Colonic mucosa (tissue), 4 donors: ENCODE measurements at places on chromosomes 5 and 9. TPM values are rescaled to one million over a fixed set of nuclear protein-coding genes. Genes with fewer than 3 reads are reported as not detected.

DNA sequence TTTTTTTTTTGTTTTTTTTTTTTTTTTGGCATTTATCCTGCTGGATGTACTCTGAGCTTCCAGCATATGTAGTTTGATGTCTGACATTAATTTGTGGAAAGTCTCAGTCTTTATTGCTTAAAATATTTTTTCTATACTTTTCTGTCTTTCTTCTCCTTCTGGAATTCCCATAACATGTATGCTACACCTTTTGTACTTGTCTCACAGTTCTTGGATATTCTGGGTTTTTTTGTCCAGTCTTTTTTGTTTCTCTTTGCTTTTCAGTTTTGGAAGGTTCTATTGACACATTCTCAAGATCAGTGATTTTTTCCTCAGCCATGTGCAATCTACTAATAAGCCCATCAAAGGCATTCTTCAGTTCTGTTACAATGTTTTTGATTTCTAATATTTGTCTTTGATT is 19.4 kb upstream of the RFK start:
- no peak for DNase-seq
- no peaks in the 10 kb centered on the region for H3K36me3 ChIP-seq
- H3K27ac ChIP-seq: no peak overlapping the region
- H3K4me3 ChIP-seq: no peak overlapping the region

- H3K27me3 ChIP-seq: no peaks in the 10 kb centered on the region
- no peak for DNase-seq
- H3K36me3 ChIP-seq: no peaks in the 10 kb centered on the region
Observed at GRCh38 chr5:141692533-141692888, 10.5 kb upstream of the ARAP3 start.

- H3K4me1 ChIP-seq: no peaks in the 10 kb centered on the region
- H3K27ac ChIP-seq: no peak overlapping the region
- H3K27me3 ChIP-seq: no peaks in the 10 kb centered on the region
Observed at GRCh38 chr5:60458666-60459065, 241.3 kb downstream of the DEPDC1B start.

DNA sequence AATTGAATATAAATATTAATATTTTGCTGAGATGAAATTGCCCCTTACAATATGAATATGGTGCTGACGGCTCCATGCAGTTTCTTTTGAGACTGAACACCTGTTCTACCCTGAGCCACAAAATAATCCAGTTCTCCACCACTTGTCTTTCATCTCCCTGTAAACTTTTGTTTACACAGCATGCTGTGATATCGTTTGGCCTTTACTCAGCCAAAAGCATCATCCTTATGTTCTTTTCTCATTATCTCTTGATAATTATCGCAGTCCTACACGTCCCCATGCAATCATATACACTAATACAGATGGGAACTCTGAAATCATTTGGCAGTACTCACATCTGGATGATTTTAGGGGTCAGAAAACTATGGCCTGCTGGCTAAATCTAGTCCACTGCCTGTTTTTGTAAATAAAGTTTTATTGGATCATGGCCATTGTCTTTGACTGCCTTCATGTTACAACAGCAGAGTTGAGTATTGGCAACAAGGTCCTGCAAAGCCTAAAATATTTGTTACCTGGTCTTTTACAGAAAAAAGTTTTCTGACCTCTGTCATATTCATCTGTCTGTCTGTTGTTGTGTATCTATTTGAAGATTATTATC is 53.3 kb downstream of the AOPEP start:
- no peak for DNase-seq
- no peaks in the 10 kb centered on the region for H3K36me3 ChIP-seq
- H3K4me1 ChIP-seq: no peaks in the 10 kb centered on the region
- no peaks in the 10 kb centered on the region for H3K27me3 ChIP-seq
- no peak overlapping the region for H3K4me3 ChIP-seq

The NIPAL4 gene
- 1.4 TPM for total RNA-seq

DNA sequence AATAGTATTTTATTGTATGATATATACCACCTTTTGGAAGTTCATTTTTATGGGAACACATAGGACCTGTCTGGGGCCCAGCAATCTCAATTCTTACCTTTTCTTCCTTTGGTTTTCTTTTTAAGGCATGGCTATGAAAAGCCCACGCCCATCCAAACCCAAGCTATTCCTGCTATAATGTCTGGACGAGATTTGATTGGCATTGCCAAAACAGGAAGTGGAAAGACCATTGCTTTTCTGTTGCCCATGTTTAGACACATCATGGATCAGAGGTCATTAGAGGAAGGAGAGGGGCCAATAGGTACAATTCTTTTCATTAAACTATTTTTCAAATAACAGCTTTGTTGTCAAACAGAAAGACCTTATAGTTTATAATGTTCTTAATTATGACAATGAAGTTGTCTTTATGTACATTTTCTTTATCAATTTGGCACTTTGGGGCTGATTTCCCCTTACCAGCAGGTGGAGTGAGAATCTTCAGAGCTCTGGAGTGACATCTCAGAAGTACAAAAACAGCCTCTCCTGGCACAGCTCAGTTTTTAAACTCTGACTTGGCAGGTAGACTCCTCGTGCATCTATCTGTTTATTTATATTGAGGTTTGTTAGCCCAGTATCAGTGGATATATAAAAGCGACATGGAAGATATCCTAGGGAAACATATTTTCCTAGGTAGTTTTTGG is 25.8 kb downstream of the DDX46 start:
- no peak overlapping the region for H3K4me3 ChIP-seq
- no peak overlapping the region for H3K27ac ChIP-seq
- no peak for DNase-seq
- no peaks in the 10 kb centered on the region for H3K36me3 ChIP-seq
- no peaks in the 10 kb centered on the region for H3K27me3 ChIP-seq

DNA sequence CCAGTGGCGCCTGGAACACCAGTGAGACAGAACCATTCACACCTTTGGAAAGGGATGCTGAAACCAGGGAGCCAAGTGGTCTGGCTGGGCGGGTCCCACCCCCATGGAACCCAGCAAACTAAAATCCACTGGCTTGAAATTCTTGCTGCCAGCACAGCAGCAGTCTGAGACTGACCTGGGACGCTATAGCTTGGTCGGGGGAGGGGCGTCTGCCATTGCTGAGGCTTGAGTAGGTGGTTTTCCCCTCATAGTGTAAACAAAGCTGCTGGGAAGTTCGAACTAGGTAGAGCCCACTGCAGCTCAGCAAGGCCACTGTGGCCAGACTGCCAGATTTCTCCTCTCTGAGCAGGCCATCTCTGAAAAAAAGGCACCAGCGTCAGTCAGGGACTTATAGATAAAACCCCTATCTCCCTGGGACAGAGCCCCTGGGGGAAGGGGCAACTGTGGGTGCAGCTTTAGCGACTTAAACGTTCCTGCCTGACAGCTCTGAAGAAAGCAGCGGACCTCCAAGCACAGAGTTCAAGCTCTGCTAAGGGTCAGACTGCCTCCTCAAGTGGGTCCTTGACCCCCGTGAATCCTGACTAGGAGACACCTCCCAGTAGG is 42.0 kb upstream of the FKTN start:
- no peak overlapping the region for H3K27ac ChIP-seq
- no peaks in the 10 kb centered on the region for H3K36me3 ChIP-seq
- H3K27me3 ChIP-seq: no peaks in the 10 kb centered on the region

- H3K27ac ChIP-seq: peak overlapping the region; percentile 55
- H3K36me3 ChIP-seq: no peaks in the 10 kb centered on the region
- H3K4me3 ChIP-seq: no peak overlapping the region
- H3K4me1 ChIP-seq: no peaks in the 10 kb centered on the region
- peak; percentile 33 for DNase-seq
Observed at GRCh38 chr5:128736553-128736952, 198.5 kb upstream of the FBN2 start.

The OCLN gene
- total RNA-seq: 115 TPM

The UBE2B gene
- 55.2 TPM for total RNA-seq

DNA sequence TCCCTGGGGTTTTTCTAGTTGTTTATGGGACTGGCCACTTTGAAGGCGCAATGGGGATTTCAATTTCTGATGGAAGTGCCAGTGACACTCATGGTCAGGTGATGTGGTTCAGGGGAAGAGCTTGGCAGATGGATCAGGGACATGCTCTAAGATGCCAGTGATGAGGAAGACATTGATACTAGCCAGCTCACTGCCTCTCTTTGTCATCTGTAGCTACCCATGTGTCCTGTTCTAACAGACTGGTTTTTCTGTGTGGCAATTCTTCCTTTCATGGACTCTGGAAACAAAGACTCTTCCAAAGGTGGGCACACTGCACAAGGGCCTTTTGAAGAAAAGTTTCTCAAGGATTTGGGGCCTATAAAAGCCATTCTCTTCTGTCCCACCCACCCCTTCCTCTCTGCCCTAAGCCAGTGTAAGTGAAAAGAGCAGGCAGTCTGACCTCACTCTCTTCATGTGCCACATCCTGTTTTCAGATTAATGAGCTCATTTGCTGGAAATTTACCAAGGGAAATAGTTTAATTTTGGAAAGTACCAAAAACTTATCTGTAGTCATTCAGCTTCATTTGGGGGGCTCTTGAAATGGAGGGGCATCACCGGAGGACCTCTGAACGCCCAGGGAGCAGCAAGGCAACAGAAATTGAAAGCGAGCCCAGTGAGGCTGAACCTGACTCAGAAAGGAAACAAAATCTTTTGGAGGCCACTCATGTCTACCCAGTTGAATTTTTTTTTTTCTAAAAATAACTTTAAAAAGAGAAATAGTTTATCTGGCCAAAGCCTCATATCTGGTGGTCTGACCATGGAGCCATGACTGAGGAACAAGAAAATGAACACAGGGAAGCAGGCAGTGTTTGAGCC is 4.9 kb upstream of the TRAF1 start:
- H3K4me1 ChIP-seq: peaks cover 5% of the 10 kb centered on the region
- no peaks in the 10 kb centered on the region for H3K27me3 ChIP-seq
- DNase-seq: no peak
- no peaks in the 10 kb centered on the region for H3K36me3 ChIP-seq
- no peak overlapping the region for H3K4me3 ChIP-seq

The ICE1 gene
- 20.1 TPM for total RNA-seq

The ACER2 gene
- 10.6 TPM for total RNA-seq

- no peaks in the 10 kb centered on the region for H3K4me1 ChIP-seq
- no peak overlapping the region for H3K27ac ChIP-seq
- no peaks in the 10 kb centered on the region for H3K36me3 ChIP-seq
Observed at GRCh38 chr9:5983042-5983441, 32.4 kb downstream of the RANBP6 start.

The FOXD4 gene
- total RNA-seq: not detected

DNA sequence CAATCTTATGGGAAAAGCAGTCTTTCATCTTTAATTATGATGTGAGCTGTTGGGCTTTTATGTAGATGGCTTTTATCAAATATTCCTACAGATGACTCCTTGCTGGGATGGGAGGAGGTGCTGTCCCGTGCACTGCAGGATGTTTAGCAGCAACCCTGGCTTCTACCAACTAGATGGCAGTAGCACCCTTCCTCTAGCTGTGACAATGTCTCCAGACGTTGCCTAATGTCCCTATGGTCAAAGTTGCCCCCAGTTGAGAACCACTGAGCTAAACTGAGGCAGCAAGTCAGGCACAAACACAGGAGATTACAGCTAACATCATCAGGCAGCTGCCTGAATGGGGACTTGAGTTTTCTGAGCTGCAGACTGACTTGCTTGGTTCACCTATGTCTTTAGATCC is 401.9 kb upstream of the PDE4D start:
- H3K27ac ChIP-seq: no peak overlapping the region
- H3K36me3 ChIP-seq: no peaks in the 10 kb centered on the region
- no peak overlapping the region for H3K4me3 ChIP-seq

The CFAP90 gene
- total RNA-seq: not detected

- DNase-seq: no peak
- H3K27me3 ChIP-seq: no peaks in the 10 kb centered on the region
- no peak overlapping the region for H3K4me3 ChIP-seq
- no peak overlapping the region for H3K27ac ChIP-seq
- peaks cover 9% of the 10 kb centered on the region for H3K36me3 ChIP-seq
- H3K4me1 ChIP-seq: no peaks in the 10 kb centered on the region
Observed at GRCh38 chr9:123089040-123089439, 55.6 kb downstream of the GPR21 start.

GRCh38 chr9:79731171-79731890 is 159.6 kb downstream of the TLE4 start:
- H3K27ac ChIP-seq: no peak overlapping the region
- no peaks in the 10 kb centered on the region for H3K36me3 ChIP-seq
- DNase-seq: no peak
- no peak overlapping the region for H3K4me3 ChIP-seq
- H3K27me3 ChIP-seq: no peaks in the 10 kb centered on the region

The FOXI1 gene
- 0.16 TPM for total RNA-seq

GRCh38 chr5:1840741-1841521 is 39.7 kb downstream of the NDUFS6 start:
- H3K36me3 ChIP-seq: no peaks in the 10 kb centered on the region
- no peaks in the 10 kb centered on the region for H3K4me1 ChIP-seq
- H3K4me3 ChIP-seq: no peak overlapping the region
- no peaks in the 10 kb centered on the region for H3K27me3 ChIP-seq
- H3K27ac ChIP-seq: no peak overlapping the region

The TRPM3 gene
- 0.32 TPM for total RNA-seq

The HTR1A gene
- not detected for total RNA-seq
